ENCODE measurements at places on chromosomes 2 and 18.

- DNase-seq = no peak
These were observed 51.1 kb upstream of the FAM98A start for GRCh38 chr2:33650171-33650570.

GRCh38 chr2:225074366-225074765 is 32.1 kb upstream of the DOCK10 start:
- DNase-seq = no peak

GRCh38 chr18:66013969-66014368 is 263.2 kb downstream of the CDH7 start:
- DNase-seq = peak; percentile 4

- no peak for DNase-seq
These were observed 68.2 kb downstream of the ZSWIM2 start for GRCh38 chr2:186780701-186781316.

DNA sequence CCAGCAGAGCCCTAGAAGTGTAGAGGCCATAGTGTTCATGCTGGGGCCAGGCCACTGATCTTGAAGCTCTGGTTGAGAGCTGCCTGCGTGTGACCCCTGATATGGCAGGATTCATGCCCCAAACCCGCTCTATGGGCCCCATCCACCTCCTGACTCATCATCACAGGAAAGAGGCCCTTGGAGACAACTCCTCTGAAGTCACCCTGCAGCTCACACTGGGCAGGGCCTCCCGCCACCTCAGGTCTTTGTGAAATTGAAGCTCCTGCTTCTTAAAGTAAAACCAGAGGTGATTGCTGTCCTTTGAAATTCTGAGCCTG is 12.0 kb upstream of the TUBB6 start:
- DNase-seq = no peak

- DNase-seq = no peak
These were observed 78.7 kb downstream of the AGAP1 start for GRCh38 chr2:235572592-235572991.

- no peak for DNase-seq
These were observed 60.0 kb downstream of the DGKD start for GRCh38 chr2:233414273-233414654.

GRCh38 chr2:184730288-184730687 is 132.0 kb downstream of the ZNF804A start:
- no peak for DNase-seq

GRCh38 chr2:223932816-223933800 is 12.0 kb downstream of the WDFY1 start:
- DNase-seq = no peak

DNA sequence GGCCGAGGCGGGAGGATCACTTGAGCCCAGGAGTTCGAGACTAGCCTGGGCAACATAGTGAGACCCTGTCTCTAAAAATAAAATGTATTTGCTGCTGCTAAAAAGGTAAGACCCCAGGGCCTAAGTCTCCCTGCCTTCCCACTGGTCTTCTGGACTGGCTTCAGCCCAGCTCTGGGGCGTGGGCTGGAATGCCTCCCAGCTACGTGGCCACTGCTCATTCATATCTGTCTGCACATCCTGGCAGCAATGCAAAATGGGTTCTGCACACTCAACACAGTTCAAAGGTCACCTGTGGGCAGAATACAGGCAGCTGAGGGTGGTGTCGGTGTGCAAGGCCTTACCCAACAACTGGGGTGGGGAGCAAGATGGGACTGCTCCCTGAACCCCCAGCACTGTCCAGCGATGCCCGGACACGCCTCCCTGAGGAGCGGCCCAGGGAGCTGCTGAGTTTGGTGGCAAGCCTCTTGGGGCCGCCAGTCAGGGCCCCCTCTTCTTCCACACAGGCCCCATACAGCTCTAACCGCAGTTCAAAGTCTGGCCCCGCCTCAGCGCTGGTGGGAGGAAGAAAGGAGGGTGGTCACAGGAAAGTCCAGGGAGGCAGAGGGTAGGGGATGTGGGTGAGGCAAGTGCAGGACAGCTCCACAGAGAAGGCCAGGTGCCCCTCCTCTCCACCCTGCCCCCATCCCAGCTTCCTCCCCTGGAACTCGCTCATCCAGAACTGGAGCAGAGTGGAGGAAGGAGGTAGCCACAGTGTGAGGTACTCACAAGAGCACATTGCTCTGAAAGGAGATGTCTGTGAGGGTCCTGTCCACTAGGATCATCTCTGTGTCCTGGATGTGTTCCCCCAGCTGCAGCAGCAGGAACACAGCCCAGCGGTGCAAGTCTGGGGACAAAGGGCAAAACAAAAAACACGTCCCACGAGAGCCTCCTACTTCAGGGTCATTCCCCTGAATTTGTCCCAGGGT is 8.2 kb downstream of the WDR54 start:
- no peak for DNase-seq

DNA sequence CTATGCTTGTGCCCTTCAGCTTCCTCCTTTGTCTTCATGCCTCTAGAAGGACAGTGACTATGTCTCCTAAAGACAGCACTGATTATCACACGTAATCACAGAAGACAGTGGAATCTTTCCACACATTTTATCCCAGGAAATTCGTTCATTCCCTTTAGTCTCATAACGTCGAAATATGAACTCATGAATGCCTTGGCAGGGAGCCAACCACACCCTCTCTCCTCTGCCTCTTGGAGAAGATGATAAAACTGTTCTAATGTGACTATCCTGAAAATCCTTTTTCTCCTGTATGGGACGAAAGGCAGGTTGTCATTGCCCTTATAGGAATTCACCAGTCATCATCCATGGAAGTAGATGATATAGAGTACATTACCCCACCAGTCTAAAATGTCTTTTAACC is 726.6 kb upstream of the FANCL start:
- DNase-seq = no peak

DNA sequence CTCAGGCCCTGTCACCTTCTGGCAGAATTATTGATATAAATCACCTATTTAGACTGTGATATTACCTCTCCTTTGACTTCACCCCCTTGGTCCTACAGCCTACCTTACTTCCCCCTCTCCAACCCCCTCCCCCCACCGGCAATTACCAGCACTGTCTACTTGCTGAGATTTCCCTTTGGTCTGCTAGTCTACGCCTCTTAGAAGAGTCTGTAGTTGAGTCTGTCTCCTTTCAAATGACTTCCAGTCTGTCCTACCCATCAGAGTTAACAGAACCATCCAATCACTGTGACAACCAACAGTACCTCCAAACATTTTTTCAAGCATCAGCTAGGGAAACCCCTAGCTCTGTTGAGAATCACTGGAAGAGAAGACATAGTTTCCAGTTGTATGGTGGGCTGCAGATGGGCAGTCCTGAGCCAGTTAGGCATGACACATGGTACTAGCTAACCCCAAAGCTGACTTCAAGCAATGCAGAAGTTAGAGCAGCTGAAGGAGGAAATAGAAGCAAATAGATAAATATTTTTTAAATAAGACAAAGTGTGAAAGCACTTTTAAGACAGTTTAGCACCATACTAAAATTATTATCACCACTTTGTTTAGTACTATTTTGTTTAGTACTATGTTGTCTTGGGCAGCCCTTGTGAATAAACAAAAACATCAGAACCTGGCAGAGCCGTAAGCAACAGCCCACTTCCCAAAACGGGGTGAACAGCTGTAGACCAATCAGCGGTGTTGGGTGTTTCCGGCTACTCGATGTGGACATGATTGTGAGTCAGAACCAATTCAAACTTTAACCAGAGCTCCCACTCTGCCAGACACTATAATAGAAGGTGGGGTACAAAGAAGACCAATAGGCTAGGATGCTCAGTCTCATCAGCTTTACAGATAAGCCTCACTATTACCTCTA is 2.7 kb upstream of the ASNSD1 start:
- DNase-seq = no peak

GRCh38 chr2:20092226-20092900 is 40.9 kb upstream of the LAPTM4A start:
- DNase-seq = no peak

DNA sequence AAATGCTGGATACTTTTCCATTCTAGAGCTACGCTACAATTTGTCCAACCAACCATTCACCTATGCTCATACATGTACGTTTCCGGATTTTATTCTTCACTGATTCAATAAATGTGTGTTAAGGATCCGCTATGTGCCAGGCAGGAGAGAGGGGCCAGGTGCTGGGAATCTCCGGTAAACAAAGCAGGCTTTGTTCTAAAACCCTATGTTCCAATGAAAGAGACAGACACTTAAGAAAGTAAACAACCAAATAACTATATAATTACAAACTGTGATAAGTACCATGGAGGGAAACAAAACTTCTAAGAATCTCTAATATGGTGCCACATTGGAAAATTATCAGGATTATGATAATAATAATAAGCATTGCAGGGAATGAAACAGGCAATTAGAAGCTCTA is 22.2 kb upstream of the POMC start:
- DNase-seq = no peak

GRCh38 chr2:46422717-46423394 is 56.5 kb upstream of the TMEM247 start:
- no peak for DNase-seq

DNA sequence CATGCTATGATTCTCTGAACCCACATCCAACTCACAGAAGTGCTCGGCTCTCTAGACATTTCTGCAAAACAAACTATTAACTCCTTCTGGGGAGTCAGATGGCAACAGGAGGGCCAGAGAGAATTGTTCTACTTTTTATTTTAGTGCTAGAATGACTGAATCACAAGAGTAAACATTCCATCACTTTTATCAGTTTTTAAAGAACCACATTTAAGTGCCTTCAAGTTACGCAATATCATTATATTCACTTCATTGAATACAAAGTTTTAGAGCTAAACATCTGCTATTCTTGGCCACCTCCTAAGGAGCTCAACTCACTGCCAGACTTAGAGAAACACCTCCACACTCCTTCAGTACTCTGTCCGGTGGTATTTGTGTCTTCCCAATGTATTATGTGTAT is 22.4 kb downstream of the B4GALT6 start:
- DNase-seq = no peak

DNA sequence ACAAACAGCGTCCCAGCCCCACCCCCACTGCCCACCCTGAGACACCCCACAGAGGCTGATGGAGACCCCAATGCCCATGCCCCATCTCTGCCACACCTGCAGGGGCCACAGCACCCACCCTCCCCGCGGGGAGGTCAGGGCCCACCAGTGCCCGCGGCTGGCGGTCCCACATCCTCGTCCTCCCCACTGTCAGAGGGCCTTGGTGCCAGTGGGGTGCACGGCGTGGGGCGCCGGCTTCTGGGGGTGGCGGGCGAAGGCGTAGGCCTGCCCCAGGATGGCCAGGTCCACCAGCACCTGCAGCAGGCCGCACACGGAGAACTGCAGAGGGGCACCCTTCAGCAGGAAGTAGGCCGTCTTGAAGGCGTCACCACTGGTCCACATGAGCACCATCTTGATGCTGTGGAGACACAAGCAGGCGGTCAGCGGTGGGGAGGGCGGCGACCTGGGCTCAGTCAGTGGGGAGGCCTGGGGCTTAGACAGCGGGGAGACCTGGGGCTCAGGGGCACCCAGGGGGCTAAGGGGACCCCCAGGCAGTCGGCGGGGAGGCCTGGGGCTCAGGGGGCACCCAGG is 47.6 kb downstream of the SLC66A2 start:
- DNase-seq = no peak

GRCh38 chr2:112032224-112032586 is 22.9 kb upstream of the TMEM87B start:
- no peak for DNase-seq

- no peak for DNase-seq
These were observed 152.4 kb downstream of the LRRC30 start for GRCh38 chr18:7383002-7383980.

DNA sequence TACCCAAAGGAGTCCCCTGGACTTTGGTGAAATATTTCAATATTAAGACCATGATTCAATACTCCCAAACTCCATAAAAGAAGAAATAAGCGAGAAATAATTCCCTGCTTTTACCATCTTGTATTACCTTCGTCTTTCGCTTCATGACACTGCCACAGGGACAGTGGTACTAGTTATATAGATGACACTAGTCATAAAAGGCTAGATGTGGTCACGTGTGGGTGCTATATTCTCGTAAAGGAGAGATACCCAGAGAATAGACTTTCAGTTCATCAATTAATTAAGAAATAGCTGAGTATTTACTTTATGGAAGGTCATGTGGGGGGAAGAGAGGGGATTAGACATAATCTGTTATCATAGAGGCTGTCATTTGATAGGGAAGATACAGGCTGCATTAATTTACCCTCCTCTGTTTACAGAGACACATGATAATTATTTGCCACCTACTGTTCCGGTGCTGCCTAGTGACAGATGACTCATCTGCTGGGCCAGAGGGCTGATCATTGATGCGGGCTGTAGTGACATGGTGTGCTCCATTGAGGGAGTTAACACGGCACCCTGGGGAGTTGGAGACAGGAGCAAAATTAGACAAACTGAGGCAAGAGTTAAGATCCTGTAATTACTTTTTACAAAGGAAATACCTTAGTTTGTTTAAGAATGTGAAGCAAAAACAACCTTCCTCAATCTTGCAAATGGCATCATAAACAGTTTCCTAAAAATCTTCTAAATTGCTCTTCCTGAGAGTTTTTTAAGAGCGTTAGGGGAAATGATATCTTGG is 78.2 kb upstream of the ITGB6 start:
- DNase-seq = no peak

- DNase-seq = no peak
These were observed 32.5 kb downstream of the AMER3 start for GRCh38 chr2:130787841-130788240.

DNA sequence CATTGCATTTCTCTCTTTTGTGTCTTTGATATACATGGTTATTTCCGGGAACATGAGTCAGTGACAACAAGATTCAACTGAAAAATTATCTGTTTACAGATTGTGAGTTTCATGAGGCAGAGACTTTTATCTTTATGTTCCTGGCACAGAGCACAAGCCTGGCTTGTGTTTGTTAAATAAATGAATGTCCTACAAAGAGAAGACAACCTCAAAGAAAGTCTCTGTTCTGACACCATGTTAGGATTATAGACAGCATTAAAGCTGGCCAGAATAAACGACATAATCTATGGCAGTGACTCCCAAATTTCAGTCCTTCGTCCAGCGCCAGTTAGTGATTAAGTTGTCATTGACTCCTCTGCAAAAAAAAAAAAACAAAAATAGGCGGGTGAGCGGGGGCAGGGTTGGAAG is 97.4 kb upstream of the DNAJC10 start:
- DNase-seq = no peak

- no peak for DNase-seq
These were observed 822 bp downstream of the SLC35F6 start for GRCh38 chr2:26764906-26765305.

DNA sequence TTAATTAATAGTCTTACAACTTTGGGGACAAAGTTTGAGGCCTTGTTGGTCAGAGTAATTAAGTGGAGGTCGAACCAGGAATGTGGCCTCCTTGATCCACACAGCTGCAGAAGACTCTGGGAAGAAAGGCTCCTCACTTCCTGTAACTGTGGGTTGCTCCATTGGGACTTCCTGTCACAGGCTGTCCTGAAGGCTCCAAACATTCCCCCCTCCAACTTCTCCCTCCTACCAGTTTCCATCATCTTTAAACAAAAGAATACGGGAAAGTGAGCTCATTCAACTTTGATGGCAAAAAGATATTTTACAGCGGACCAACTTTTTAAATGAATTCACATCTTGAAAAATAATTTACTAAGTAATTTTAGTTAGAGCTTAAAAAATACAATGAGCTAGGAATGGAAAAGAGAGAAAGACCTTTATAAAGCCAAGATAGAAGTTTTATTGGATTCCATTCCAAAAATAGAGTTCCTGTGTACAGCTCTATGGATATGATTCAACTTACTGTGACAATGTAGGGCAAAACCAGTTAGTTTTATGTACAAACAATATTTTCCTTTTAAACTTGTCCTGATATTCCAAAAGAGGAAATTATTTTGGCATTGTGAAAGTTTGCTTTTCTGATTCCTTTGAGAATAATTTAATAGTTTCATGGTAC is 212.0 kb upstream of the NABP1 start:
- DNase-seq = no peak

All from fibroblast of skin of left biceps (primary cell).